ENCODE measurements at places on chromosomes 6 and 20. TPM values are rescaled to one million over a fixed set of nuclear protein-coding genes. Genes with fewer than 3 reads are reported as not detected.

- no peak for DNase-seq
Observed at GRCh38 chr6:108736832-108737231, 111.4 kb upstream of the ARMC2 start.

DNA sequence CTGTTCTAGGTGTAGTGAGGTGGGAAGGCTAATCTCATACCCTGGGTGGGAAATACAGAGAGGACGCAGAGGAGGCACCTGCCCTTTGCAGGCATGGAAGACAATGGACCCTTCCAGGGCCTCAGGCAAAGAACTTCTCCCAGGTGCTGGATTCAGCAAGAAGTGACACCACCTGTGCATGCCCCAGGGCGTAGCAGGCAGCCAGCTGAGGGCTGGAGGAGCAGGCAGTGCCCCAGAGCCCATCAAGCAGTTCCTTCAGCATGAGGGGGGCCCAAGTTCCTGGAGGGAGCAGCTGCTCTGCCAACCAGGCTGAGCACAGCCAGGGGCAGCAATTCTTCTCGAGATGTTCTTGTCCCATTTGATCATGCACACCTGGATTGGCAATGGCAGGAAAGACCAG is 170.3 kb upstream of the PDE10A start:
- no peak for DNase-seq

DNA sequence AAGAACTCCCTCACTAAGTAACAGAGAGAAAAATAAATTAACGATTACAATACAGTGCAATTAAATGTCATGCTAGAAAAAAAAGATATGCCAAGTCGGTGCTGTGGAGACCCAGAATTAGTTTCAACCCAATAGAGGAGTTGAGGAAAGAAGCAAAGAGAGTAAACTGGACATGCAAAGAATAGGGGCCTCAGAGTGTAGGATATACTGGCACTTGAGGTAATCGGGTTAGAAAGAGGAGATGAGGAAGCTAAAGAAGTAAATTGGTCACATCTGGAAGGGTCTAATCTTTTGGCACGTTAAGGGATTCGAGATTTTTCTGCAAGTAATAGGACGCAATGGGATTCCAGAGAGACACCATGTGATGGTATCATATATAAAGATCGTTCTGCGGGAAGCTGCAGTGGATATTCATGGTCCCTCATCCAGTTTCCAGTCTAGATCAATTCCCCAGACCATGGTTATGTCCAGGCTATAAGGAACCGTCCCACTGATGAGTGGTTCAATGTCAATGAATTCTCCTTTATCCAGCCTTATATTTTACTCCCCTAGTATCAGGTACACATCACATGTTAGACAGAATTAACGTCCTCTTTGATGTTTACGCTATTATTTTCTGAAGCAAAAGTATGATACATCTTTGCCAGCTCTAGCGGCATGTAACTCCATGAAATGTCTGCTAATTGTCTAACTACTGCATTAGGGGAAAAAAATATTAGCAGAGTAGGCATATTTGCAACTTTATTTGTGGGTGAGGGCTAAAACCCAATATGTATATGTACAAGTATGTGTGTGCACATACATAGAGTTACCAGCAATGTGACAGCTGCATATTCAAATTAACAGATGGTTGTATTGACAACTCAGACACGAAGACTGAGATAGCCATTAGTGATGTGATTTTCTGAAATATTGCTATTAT is 1.1 kb upstream of the TBC1D32 start:
- DNase-seq = no peak

NOTCH4 gene
- polyA plus RNA-seq = 27.6 TPM

GGTLC1 gene
- polyA plus RNA-seq = not detected

GRCh38 chr6:36126553-36127458 is 3.5 kb upstream of the MAPK13 start:
- no peak for DNase-seq

DNA sequence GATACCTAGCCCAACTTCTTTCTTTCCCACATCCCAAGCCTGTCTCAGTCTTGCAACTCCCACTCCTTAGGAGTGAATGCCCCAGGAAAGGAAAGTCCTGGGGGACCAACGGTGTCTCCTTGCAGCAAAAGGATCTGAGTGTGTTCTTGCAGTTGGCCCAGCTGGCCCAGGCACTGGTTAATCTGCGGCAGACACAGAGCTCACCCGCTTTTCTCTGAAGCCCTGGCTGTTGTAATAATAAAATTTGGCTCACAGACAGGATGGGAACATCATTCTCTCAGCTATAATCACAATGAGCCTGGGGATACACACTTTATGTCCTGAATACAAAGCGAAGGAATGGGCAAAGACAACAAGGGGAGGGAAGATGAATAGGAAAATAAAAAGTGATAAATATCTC is 287.0 kb upstream of the PRND start:
- no peak for DNase-seq

Measured in urinary bladder (tissue), 4 donors.